Brain microvascular endothelial cell (primary cell): ENCODE measurements at places on chromosomes 3 and 15.

DNA sequence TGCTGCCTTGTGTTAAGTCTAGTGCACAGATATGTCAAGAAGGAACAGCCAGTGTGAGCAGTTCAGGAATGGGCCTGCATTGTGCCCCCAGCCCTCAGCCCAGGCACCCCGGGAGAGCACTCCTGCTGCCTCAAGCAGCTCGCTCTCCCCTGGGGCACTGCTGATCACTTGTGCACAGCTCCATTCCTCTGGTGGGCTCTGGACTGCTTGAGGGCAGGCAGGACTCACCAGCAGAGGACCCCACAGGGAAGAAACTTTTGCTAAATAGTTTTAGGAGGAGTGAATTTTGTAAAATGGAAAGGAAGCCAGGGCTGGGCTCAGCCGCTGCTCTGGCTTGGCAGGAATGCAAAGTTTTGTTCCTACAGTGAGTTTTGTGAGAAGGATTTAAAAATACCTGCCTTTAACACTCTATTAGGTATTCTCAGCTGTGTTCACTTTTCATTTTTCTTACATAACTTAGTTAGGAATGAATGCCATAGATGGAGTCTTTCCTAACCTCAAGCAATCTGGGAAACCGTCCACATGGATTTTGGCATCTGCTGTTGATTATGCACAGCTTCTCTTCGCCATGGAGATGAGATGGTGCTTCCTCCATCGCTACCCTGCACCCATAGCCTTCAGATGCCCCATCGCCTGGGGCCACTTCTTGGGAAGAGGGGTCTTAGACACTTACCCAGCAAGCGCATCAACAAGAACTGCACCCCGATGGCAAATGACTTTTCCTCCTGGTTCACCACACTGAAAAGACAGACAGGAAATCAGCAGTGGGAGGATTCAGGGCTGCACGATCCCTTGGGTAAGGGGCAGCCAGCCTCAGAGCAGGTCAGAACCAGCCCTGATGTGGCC, 42.3 kb upstream of the RAB6B start:
- no peak for DNase-seq

- no peak for DNase-seq
Measured at GRCh38 chr3:89105503-89105902, 1.9 kb upstream of the EPHA3 start.

- peak; percentile 28 for DNase-seq
Measured at GRCh38 chr15:73996939-73997338, 2.4 kb downstream of the PML start.

- DNase-seq: no peak
Measured at GRCh38 chr15:96412045-96412905, 81.8 kb downstream of the NR2F2 start.

DNA sequence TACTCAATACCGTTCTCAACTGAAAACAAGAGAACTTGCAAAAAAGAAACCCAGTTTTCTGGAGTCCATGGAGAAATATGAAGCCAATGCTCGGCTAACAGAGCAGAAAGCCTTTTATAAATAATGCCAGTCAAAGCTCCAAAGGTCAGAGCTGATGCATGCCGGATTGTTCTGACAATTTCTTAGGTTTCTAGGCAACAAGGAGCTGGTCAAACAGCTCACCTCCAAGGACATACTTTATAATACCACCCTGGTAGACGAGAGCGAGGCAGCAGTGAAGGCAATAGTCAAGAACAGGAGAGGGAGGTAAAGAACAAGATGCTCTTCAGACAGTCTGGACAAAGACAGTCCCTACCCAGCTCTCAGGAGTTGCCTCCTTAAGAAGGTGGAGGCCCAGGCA, 111.1 kb downstream of the UBE3A start:
- no peak for DNase-seq

DNA sequence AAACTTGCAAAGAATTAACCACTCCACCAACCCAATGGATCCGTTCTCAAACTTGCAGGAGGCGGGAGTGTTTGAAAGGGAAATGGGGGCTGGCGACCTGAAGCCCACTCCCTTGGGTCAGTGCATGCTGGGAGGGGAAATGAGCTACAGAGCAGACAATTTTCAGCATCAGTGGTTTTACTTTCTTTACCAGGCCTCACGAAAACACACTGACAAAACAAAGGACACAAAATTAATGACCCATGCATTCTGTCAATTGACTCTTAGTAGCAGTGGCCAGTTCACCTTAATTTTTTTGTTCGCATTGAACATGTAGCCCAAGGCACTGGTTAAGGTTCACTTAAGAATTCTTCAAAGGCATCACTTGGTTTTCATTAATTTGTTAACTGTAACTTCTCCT, 413.5 kb downstream of the MECOM start:
- no peak for DNase-seq

- DNase-seq: no peak
Measured at GRCh38 chr15:54364961-54365360, 386.7 kb downstream of the UNC13C start.

DNA sequence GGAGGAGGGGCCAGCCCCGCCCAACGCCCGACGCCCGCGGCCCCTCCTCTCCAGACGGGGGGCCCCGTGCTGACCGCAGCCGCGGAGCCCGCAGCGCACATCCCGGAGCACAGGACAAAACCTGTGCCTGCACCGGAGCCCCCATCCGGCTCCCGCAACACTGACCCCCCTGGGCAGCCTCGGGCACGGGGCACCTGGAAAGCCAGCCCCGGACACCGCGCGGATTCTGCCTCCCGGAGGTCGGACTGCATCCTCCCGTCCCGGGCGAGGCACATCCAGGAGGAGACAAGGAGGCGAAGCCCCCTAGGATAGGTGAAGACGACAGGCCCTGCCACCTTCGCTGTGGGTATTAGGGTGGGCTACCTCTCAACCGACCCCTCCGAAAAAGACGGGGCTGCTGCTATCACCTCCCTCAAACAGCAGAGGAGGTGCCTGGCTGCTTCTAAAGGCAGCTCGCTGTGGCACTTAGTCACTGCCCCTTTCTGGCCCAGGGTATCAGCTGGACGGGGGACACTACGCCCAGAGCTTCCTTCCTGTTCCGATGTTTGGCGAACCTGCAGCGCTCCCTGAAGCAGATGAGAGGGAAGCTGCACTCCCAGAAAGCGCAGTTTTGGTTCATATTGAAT, 10.6 kb downstream of the XXYLT1 start:
- no peak for DNase-seq

DNA sequence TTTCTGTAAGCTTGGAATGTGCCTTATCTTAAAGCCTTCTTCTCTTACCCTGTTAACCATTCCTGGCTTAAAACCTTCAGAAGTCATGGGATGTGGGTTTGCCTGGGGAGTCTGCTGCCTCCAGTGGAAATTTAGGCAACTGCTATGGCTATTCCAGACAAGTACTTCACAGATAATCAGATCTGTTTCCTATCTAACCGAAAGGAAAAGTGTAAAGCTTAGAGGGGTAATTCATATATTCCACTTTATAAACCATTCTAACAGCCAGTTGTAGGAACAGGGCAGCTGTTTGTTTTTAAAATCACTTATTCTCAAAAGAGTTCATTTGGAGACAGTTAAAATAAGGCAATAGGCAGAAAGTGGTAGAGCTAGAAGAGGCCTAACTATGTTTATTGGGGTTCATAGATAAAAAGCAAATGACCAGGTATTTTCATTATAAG, 219.9 kb downstream of the TCF12 start:
- DNase-seq: peak; percentile 72

DNA sequence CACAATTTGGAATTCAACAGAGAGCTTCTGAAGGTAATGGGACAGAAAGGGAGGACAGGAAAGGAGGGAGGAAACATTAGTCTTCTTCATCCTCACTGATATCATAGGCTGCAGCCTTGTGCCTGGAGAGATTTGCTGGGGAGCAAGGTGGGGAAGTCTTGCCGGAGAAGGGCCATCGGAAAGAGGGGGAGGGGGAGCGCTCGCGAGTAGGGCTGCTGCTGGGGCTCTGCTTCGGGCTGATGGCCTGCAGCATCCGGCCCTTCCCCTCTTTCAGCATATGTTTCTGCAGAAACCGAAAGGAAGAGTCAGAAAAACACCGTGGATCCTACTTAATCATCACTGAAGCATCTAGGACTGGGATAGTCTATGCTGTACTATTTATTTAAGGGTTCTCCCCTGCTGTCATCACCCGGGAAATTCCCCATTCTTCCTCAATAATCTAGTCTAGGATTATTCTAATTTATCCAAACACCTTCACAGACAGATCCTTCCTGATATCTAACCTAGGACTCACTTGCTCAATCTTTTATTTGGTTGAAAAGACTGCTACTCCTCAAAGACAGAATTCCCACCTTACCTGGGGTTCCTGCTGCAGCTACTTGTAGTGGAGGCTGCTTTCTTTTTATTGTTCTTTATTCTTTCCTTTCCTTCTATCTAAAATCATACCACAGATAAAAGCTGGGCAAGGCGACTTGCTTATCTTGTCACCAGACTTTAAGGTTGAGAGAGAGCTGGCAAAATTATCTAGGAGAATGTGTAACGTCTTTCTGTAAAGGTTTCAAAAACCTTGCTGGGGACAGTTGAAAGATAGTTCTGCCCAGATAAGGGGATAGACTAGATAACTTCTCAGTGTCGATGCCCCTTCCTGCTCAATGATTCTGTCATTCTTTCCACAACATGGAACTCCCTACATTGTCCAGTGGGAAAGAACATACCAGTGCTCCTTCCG, 22.6 kb downstream of the SLC51A start:
- DNase-seq: peak; percentile 56

DNA sequence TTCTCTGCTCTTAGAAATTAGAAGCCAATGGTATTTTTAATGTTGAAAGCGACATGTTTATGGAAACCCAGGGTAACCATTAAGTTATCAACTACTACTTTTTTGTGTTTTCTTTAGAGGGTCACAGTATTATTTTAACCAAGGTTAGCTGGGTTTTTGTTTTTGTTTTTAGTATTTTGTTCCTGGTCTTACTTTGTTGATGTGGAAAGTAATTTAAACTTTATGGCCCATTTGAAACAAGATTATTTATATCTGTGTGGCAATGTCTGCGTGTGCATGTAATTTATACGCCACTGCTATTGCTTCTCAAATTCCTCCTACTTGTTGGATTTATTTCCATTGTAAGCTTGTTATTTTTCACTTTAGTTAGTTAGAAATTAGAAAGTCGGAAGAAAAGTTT, 722.1 kb upstream of the NR2F2 start:
- no peak for DNase-seq

GRCh38 chr3:14401692-14402303, 608 bp upstream of the SLC6A6 start:
- DNase-seq: no peak

GRCh38 chr3:122100591-122101463, 45.7 kb downstream of the CD86 start:
- no peak for DNase-seq

- DNase-seq: no peak
Measured at GRCh38 chr3:53402326-53402725, 55.0 kb upstream of the DCP1A start.

- no peak for DNase-seq
Measured at GRCh38 chr3:117322866-117323265, 613.3 kb downstream of the TUSC7 start.

DNA sequence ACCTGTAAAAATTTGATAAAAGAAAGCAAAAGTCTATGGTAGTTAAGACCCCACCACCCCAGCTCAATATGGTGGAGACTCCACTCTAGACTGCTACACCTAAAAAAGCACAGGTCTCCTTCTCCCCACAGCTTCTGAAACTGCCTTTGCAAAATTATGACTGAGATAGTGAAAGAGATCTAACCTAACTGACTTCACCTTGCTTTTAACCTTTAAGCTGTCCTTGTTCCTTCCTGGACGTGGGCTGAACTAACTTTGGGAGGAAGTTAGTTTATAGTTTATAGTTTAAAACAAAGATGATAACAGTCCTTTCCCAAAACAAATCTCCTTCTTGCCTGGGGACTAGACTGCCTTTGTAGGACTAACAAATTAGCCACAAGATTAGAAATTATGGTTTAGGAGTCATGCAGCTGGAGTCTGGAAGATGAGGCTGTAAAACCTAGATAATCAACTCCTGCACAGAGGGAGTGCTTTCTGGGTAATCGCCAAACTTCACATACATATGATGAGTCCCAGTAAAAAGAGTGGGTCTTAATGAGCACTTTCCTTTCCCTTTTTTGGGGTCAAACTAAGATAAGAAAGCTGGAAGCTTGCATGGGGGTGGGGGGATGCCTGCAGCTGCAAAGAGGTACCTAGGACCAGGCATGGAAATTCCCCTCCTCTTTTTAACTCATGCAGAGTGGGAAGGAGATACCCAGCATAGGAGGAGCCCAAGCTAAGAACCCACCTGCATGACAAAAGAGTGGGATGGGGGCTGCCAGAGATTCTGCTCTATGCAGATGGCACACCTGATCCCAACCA, 17.5 kb downstream of the CCR8 start:
- no peak for DNase-seq

GRCh38 chr3:159634483-159634882, 354.2 kb upstream of the IL12A start:
- DNase-seq: peak; percentile 58

DNA sequence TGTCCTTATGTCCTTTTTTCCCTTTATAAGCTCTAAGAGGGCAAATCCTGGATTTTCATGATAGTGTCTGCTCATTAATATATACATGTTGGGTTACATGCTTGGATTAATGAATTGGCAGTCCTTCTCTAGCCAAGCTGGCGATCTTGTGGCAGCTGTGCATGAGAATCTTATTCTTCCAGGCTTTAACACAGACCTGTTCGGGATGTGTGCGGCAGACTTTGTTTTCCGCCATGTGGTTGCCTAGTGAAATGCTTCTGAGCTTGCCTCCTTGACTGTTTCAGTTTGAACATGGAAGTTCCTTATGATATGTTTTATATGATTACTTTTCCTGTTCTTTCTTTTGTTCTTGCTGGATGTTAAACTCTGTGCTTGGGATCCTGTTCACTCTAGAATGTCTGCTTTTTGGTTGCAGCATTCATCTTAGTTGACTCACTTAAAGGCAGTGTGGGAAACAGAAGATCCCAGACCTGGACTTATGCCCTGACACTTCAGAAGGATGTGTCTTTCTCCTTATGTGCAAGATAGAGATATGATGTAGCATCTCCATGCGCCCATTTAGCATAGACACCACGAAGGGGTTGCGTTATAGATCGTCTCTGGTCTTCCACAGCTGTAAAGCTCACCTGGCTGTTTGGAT, 7.2 kb downstream of the CHCHD6 start:
- DNase-seq: peak; percentile 19

- no peak for DNase-seq
Measured at GRCh38 chr3:31048143-31048542, 153.7 kb upstream of the GADL1 start.

DNA sequence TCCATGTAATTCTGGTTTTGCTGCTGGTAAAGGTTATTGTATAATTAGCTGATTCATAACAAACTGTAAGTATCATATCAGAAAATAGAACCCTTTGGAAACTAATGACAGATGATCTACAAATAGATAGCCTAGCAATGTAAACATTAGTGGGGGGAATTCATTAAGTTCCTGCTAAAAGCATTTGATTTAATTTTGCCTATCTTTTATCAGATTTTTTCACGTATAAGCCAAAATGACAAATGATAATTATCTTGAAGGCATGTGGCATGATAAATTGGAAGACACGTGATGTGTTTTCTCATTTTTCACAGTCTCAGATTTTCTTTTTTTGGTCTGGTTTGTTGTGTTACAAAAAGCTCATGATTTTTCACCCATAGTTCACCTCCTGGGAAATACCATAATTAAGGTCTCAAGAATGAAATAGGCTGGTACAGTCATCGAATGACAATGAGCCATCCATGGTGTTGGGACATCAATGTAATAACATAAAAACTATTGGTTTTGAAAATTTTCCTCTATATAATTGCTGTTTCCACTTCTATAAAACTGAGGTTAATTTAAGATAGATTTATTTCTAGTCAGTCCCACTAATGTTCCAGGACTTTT, 325.9 kb upstream of the TBL1XR1 start:
- DNase-seq: no peak
